ENCODE measurements at places on chromosomes 11 and 22.

DNA sequence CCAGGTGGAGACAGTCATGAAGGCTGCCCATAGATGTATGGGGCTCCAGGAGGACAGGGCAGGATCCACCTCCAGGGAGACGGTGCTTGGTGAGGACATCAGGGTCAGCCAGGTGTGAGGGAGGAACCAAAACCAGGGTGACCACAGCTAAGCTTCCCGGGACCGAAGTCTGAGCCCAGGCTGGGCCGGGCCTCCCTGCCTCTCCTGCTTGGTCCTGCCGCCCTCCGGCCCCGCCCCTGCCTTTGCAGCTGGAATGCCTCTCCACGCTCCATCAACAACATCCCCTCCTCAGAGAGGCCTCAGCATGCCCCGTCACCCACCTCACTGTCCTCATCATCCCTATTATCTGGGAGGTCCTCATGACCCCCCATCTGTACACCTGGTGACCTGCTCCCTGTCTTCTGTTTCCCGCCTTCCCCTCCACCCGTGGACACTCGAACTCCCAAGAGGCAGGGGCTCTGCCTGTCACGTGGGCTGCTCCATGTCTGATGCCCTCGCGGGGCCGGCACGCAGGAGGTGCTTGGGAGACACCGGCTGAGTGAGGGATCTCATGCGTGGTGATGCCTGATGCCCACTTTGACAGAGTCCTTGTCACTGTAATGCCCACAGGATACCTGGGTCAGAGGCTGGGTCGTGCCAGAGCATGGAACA is 59.4 kb downstream of the RTL6 start:
- DNase-seq = no peak

DNA sequence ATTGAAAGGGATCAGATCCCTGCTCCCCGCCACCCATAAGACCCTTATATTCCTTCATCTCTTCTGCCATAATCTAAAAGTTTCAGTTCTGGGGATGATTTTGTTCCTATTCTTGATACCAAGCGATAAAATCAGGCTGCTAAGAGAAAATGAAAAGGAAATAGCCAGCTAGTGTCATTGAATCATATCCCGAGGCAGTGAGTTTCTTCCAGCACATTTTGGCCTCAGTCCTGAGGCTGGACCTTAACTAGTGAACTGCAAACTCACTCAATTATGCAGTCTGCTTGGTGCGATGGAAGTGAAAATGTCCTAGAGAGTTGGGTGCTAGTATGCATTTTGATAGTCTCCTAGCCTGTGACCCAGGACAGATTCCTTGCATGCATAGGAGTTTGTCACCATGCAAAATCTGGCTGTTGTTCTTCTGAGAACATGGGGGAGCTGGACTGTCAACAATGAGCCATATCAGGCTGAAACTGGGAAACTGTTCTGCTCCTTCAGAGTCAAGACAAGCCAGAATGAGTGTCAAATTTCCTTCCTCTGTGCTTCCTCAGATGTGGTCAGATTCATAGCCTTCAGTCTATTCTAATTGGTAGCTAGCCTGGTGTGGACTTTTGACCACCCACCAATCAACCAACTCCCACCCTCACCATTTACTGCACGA is 102.9 kb downstream of the CCDC81 start:
- DNase-seq = no peak

DNA sequence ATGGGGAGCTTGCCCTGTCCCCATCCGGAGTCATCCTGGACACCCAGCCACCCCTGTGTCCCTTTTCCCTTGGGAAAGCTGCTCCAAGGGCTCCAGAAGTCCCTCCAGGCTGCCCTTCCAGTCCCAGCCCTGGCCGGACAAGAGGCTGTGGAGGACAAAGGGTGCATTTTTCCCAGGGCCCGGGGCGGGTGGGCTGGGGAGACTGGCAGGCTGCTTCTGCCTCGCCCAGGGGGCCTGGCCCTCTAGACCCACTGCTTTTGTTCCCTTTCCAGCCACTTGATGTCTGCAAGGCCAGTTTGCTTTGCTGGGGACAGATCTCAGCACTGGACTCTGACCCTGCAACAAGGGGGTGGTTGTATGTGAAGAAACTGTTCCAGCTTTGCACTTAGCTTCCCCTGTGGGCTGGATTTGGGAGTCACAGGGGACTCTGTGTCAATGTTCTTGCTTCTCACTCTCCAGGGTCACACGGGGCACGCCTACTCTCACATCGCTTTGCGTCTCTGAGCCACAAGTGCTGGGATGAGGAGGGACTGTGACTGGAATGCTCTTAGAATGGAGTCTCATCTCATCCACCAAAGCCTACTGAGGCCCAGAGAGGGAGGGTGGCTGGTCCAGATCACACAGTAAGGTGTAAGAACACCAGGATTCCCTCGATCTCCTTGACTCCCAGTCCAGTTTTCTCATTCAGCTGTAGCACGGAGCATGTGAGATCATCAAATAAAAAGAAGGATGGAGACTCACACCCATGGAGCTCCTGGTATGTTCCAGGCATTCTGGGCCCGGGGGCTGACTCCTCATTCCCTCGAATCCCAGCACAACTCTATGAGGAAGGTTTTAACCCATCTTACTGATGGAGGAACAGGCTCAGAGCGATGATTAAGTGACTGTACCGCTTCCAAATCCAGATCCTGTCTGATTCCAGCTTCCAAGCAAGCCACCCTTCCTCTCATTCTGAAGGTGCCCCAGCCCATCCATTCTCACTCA is 59.9 kb downstream of the FBXO7 start:
- no peak for DNase-seq

GRCh38 chr22:27820896-27821866 is 19.6 kb upstream of the MN1 start:
- no peak for DNase-seq

GRCh38 chr11:84140386-84141169 is 854.4 kb upstream of the CCDC90B start:
- no peak for DNase-seq

DNA sequence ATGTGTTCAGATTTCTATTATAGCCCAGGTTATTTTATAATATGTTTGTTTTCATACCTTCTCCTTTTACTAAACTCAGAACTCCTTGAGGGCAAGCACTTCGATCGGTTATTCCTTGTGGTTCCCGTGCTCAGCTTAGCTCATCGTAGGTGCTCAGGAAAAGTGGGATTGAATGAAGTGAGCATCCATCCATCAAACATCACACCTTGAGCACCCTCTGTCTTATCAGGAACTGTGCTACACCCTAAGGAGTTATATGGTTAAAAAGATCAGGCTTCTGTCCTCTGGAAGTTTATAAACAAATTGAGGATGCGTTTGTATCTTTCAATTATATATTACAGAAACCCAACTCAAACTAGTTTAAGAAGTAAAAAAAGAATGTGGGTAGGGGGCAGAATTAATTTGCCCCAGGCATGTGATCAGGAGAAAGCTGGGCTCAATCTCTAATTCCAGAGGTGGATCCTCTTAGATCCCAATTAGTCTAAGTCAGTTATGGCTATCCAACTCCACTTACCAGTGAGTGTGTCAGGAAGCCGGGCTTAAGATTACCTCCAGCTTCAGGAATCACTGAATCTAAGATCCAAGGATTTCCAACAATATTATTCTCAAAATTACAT is 59.9 kb upstream of the RRAS2 start:
- DNase-seq = no peak

- DNase-seq = no peak
These were observed 139.0 kb downstream of the KCNC1 start for GRCh38 chr11:17873586-17873985.

DNA sequence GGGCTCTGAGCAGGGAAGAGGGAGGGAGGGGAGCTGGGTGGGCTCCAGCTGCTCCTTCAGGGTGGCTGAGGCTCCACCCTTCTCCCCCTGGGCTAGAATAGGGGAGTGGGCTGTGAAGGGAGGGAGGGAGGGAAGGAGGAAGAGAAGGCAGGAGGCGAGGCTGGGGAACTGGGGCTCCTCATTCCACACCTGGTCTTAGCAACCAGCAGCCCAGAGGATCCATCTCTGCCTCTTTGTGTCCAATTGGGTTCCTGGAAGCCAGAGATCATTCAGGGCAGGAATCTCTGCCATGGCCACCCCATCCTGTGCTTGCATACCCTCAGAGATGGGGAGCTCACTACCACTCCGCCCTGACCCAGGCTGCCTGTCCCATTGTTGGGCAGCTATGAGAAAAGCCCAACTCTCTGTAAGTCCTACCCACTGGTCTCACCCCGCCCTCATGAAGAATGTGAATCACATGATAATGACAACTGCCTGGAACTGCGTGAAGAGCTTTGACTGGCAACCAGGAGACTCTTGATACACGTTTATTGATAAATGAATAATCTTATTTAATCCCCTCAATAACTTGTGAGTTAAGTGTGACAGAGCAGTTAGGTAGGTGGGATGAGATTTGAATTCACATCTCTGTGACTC is 7.9 kb downstream of the NCF4 start:
- no peak for DNase-seq

GRCh38 chr11:102925988-102926387 is 29.5 kb downstream of the MMP13 start:
- no peak for DNase-seq

GRCh38 chr11:33182246-33182878 is 21.1 kb upstream of the CSTF3 start:
- no peak for DNase-seq

GRCh38 chr11:62423012-62423411 is 4.2 kb downstream of the SCGB1A1 start:
- no peak for DNase-seq

GRCh38 chr22:49417833-49418232 is 409.8 kb downstream of the BRD1 start:
- no peak for DNase-seq

GRCh38 chr11:134041791-134042696 is 26.8 kb upstream of the JAM3 start:
- DNase-seq = no peak

GRCh38 chr11:74100735-74101134 is 70.1 kb downstream of the C2CD3 start:
- DNase-seq = no peak

DNA sequence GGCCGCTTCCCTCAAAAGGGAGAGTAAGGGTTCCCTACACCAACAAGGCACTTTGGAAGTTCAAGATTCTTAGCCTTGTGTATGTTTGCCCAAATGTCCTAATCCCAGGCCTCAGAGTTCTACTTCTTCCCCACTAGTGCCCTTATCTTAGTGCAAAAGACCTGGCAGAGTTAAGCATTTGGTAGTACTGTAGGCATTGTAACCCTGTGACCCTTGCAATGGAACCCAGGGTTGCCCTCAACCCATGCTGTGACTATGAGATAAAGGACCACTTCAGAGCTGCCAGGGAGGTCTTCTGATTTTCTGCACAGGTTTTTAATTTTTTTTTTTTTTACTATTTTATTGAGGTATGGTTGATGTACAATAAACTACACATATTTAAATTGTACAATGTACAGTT is 65.1 kb downstream of the C11orf65 start:
- no peak for DNase-seq

DNA sequence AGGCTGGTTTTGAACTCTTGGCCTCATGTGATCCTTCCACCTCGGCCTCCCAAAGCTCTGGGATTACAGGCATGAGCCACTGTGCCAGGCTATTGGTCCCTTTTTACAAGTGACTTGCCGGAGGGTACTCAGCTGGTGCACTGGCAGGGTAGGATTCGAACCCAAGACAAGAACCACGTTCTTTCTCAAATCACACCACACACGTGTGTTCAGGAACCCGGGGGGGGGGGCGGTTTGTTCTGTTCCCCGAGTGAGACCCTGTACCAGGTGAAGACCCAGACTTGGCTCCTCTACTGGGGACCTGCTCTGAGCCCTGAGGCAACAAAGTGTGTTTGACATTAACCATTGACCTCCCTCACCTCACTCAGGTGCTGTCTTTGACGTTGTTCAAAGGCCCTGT is 3.8 kb upstream of the YWHAH start:
- DNase-seq = no peak

DNA sequence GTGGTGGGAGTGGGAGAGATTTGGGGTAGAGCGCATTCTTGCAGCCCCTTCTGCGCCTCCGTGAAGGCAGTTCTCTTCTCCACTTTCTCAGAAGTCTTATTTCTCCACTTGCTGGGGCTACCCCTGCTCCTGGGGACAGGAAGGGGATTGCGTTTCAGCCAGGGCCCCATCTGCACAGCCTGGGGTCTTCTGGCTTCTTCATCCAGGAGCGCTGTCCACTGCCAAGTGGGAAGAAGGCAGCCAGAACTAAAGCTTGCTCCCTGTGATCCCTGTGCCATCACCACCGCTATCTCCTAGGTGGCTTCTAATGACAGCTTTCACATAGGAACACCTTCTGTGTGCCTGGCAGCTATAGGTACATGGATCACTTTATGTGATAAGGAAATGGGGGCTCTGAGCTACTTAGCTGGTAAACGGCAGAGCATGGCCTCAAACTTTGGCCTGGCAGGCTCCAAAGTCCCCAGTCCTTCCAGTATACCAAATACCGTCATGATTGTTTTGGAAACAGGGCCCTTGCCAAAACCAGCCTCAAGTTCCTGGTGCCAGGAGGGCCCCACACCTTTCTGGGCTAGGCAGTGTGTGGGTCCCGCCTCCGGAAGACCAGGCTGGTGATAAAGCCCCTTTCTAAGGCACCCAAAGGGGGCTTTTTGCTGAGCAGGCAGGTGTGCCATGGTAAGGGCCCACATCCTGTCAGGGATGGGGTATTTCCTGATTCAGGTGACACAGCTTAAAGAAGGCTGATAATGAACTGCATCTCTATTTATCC is 60.4 kb upstream of the PAX6 start:
- DNase-seq = no peak

GRCh38 chr22:50276143-50276542 is 6.0 kb upstream of the MAPK11 start:
- peak; percentile 75 for DNase-seq

GRCh38 chr11:123616505-123617198 is 37.8 kb downstream of the SCN3B start:
- DNase-seq = no peak

DNA sequence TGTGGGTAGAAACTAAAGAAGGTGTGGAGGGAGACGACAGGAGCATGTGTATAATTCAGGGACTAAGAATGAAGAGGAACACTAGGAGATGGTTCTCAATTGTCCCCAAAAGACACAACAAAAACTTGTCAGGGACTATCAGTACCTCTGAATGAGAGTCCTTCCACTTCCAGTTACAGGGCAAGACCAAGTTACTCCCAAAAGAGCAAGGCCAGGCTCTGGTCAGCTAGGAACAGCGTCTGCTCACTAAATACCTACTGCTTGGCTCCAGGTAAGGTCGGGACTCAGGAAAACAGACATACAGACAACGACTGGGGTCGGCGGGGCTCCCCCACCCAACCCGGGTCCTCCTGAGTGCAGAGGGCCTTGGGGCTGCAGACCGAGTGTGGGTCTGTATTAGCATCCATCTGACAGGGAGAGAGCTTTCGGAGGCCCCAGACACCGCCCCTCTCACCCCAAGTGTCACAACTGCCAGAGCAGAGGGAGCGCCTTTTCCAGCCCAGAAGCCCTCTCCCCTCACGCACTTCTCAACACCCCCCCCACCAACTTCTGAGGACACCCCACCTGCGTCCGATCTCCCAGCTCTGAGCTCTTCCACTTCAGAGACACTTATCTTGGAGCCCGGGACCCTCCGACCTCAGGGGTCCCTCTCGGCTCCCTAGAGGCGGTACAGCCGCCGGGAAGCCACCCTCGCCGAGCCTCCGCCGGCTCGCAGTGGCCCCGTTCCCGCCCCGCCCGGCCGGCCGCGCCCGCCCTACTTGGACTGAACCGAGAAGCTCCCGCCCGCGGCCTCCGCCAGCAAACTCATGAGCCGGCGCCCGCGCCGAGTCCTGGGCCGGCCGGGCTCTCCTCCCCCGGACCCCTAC is 522 bp downstream of the RHOG start:
- DNase-seq = peak; percentile 60

Measured in stimulated activated naive CD8-positive, alpha-beta T cell treated with anti-CD3 and anti-CD28 coated beads, Interleukin-15, amount 100 ng/mL, for 72 hours (primary cell).